Fibroblast of the aortic adventitia (primary cell): ENCODE measurements at places on chromosomes 3 and 15.

DNA sequence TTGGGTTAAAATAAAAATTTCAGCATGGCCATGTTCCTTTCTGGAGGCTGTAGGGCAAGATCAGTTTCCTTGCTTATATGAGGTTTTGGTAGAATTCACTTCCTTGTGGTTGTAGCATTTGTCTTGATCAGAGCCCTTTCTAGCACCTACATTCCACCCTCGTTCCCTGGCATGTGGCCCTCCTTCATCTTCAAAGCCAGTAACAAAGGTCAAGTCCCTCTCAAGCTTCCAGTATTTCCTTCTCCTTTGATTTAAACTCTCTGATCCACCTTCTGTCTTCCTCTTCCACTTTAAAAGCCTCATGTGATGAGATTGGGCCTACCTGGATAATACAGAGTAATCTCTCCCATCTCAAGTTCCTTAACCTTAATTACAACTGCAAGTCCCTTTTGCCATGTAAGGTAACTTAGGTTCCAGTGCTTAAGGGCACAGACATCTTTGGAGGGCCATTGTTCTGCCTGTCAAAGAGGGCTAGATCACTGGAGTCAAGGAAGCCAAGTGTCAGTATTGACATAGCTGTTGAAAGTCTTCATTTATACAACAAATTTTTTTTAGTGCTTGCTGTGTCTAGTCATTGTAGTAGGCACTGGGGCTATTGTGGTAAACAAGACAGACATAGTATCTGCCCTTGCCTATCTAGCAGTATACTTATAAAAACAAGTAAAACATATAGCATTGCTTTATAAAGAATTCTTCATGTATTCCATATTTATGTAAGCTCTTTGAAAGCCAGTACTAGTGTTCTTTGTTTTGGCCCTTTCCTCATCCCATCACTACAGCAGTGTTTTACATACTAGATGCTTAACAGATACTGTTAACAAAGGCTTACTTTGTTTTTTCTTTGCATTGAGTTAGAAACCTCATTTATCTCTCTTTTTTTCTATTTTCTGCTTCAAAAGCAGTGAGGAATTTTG lies 40.7 kb downstream of the GLCE start:
- no peak for DNase-seq

GRCh38 chr3:137020315-137020714 lies 62.5 kb downstream of the IL20RB start:
- no peak for DNase-seq

GRCh38 chr3:197458179-197458707 lies 97.5 kb downstream of the BDH1 start:
- no peak for DNase-seq

GRCh38 chr3:136658946-136659682 lies 93.1 kb downstream of the STAG1 start:
- DNase-seq, result peak; percentile 77

DNA sequence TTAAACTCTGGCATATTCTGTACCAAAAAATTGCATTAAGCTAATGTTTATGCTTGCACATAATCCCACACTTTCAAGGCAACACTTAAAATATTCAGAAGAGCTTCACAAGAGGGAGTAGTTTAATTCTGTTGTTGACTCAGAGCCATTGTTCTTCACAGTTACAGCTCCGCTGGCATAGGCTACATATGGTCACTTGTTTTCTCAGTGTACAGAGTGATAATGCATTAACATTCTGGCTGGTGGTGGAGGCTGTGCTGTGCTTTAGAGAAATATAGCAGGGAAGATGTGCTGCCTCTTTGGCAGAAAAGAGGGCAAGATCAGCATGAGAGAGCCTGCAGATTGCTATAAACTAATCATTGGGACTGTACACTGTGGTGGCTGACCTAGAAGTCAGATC lies 13.3 kb downstream of the NLGN1 start:
- peak; percentile 2 for DNase-seq

- peak; percentile 62 for DNase-seq
These were observed 38.2 kb downstream of the TMCC1 start for GRCh38 chr3:129855170-129855831.

- DNase-seq, result no peak
These were observed 25.1 kb upstream of the FSTL1 start for GRCh38 chr3:120475722-120476377.

GRCh38 chr3:133506215-133506901 lies 67.1 kb upstream of the CDV3 start:
- DNase-seq, result no peak

DNA sequence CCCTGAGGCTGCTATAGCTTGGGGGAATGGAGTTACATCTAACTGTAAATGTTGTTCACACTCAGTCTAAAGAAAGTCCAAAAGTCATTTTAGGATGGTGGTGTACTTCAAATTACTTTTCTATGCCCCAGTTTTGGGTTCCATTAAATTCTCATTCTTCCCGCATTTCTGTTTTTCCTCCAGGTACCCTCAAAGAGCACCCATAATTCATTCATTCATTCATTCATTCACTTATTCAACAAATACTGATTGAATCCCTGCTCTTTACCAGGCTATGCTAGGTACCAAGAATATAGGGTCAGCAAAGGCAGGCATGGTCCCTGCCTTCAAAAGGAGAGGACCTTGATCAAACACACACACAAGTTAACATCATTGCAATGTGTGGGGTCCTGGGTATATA lies 76.1 kb downstream of the CCNL1 start:
- DNase-seq, result no peak
